ENCODE measurements at places on chromosomes 11 and 22.

- DNase-seq = no peak
Observed at GRCh38 chr11:126354631-126355323, 709 bp upstream of the ST3GAL4 start.

DNA sequence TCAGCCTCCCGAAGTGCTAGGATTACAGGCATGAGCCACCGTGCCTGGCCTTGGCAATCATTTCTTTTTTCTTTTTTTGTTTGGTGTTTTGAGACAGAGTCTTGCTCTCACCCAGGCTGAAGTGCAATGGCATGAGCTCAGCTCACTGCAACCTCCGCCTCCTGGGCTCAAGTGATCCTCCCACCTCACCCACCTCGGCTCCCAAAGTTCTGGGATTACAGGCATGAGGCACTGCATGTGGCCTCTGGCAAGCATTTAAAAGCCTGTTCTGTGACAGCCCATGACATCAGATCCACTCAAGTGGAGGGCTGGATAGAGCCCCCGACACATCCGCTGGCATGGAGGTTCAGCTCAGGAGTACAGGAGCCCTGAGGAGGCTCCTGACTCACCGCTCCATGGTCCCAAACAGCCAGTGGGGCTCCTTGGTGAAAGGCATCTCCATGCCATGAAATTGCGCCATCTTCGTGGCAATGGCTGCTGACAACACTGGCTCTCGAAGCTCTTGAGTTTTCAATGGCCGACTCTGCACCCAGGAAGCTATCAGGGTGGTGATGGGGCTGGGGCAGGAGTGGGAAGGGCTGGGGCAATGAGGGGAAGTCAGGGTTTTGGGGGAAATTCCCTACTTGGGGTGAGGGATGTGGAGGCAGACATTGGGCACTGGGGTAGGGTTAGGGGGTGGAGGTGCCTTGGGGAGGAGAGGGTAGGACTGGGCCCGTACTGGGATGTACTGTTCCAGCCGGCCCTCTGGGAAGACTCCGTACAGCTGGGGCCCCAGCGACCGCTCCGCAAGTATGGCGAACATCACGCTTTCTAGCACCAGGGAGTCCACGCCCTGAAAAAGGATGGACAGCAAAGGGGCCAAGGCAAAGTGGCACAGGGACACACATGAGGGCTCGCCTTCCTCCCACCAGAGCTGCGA lies 1.4 kb downstream of the CHKB start:
- DNase-seq = no peak

DNA sequence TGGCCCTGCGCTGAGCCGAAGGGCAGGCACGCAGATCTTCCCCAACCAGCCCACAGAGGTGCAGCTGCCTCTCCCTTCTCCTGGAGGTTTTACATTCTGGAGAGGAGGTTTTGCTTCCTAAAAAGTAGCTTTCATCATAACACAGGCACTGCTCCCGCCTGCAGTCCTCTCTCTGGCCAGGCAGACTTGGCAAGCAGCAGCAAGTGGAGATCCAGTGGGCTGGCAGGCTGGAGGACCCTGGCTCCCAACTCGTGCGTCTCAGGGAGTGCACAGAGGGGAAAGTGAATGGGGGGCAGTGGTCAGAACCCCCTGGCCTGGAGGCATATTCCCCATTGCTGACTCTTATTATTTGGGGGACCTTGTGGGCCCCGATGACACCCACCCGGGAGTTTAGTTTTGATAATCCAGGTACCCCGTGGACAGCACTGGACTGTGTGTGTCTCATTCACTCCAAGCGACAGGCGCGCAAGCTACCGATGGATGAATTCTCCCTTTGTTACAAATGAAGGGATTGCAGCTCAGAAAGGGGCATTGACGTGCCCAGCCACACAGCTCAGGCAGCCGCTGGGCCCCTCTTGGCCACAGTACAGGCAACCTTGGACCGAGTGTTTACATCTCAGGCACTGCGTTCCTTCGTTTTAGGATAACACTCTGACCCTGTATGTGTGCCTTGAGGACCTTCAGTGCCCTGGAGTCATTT lies 1223.9 kb downstream of the BRD1 start:
- DNase-seq = peak; percentile 34

DNA sequence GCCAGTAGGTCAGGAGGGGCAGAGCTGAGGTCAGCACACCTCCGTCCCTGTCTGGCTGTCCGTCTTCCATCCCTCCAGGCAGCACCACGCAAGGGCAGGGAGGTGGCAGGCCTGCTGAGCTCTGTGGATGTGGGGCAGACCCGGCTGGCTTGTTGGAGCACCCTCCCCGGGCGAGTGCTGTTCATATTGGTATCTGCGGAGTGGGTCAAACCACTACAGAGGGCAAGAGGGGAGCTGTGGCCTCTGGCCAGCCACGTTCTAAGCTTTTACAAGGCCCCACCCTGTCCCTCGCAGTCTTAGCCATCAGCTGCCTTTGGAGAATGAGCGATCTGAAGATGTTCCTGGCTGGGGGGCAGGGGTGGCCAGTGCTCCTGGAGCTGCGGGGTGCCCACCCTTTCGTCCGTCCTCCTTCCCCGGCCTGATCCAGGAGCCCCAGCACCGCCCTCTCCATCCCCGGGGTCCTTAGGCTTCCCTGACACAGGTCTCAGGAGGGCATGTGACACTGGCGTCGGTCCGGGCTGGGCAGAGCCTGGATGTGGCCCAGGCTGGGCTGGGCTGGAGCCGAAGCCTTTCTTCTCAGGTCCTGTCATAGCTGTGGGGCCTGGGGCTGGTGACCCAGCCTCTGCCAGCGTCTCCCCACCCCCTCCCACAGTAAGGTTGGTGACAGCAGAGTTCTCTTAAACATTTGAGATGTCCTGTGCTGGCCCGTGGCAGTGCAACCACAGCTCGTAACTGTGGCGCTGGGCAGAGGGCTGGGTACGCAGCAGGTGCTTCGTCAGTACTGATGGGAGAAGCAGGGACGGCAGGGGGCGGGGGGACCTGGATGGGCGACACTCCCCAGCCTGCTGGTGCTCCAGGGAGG lies 31.7 kb upstream of the GRAMD4 start:
- DNase-seq = peak; percentile 22

- DNase-seq = no peak
Observed at GRCh38 chr11:75574698-75575602, 12.9 kb downstream of the SERPINH1 start.

GRCh38 chr11:114260077-114260476 lies 36.1 kb upstream of the NNMT start:
- DNase-seq = no peak

- DNase-seq = no peak
Observed at GRCh38 chr11:113849713-113850112, 25.7 kb downstream of the USP28 start.

- no peak for DNase-seq
Observed at GRCh38 chr11:35237351-35237750, 98.4 kb downstream of the CD44 start.

- DNase-seq = no peak
Observed at GRCh38 chr11:9060700-9061111, 30.7 kb downstream of the SCUBE2 start.

- DNase-seq = no peak
Observed at GRCh38 chr11:76823481-76824028, 37.2 kb upstream of the ACER3 start.

Measured in femur (tissue), 1 donor.